Hematopoietic multipotent progenitor cell treated with erythropoietin and hydrocortisone succinate and interleukin-3 and kit ligand, for 15 days (in vitro differentiated cells): ENCODE measurements at places on chromosomes 4 and X.

DNA sequence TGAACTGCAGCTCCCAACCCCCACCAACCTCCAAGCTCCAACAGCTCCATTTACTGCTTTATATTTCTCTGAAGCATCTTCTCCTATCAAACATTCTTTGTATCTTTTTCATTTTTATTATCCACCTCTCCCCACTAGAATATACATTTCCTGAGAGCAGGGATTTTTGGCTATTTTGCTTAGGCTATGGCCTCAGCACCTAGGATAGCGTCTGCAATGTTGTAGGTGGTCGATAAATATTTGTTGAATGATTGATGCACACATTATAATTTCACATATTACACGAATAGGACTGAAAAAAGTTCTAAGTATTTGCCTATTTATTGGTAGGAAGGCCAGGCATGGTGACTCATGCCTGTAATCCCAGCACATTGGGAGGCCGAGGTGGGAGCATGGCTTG is 658.7 kb upstream of the DIPK2B start:
- DNase-seq, result no peak

DNA sequence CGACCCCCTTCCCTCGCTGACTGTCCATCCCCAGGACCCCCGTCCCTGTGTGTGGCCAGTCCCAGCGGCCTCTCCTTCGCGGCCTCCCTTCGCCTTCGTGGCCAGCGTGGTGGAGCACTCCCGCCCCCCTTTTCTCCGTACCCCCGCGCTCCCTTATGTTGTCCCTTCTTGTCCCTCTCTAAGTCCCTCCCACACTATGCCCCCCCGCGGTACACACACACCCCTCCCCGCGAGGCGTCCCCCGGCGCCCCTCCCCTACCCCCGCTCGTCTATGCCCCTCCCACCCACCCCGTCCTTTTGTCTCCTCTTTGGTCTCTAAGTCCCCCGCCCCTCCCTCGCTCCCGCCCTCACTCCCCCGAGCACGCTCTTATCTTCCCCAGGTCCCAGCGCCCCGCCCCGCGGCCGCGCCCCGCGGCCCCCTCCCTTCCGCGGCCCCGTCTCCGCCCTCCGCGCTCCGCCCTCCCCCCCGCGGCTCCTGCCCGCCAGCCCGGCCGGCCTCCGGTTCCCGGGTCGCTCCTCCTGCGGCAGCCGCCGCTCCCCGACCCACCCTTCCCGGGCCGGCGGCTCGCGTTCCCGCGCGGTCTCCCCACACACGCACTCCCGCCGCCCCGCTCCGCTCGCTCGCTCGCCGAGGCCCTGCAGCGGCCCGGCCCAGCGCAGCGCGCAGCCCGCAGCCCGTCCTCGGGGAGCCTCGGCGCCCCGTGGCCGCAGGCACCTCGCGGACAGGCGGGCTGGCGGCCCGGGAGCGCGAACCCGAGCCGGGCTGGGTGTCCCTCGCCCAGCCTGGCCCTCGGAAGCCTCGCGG is 26.3 kb downstream of the UTP14A start:
- DNase-seq, result peak; percentile 60

- no peak for DNase-seq
Observed at GRCh38 chr4:183111452-183111885, 12.4 kb downstream of the WWC2 start.

DNA sequence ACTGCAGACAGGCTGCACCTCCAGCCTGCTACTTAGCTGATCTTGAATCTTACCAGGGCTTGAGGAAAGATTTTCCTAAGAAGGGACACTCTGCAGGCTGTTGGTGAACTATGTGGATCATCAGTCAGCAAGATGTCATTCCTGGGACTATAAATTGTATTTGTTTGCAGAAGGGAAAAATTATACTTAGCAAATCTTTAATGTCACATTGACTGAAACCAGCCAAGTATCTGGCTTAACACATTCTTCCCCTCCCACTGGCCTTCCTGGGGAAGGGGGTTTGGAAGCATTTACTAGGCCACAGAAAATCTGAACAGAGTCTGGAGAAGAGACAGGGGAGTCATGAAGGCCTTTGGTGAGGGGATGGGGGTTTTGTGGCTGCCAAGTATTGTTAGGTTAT is 156.7 kb upstream of the EOLA2 start:
- no peak for DNase-seq

GRCh38 chr4:25092139-25092538 is 61.4 kb upstream of the LGI2 start:
- DNase-seq, result no peak

DNA sequence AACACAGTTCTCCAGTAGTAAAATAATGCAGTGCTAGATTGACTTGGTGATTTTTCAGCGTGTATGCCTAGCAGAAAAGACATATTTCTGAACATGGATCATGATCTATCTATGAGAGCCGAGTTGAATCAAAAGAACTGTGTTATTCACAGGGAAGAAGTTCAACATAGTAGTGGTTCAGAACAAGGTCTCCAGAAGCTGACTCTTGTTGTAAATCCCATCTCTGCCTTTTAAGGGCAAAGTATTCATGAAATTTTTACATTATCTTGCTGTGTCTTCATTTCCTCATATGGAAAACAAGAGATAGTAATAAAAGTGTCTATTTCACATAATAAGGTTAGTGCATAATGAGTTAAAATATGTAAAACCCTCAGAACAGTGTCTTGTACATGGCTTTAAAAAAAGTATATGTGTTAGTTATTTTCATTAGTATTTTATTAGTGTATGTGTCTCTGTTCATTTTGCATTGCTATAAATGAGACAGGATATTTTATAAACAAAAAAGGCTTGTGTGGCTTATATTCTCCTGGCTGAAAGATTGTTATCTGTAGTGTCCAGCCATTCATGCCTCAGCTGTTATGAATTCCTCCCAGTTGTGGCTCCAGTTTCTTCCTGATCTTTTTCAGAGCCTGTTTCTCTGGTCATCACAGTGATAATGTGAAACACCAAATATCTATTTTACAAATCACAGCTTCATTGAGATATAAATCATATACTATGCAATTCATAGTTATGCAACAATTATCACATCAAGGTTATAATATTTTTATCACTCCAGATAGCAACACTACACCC is 1351.2 kb downstream of the STIM2 start:
- DNase-seq, result no peak

DNA sequence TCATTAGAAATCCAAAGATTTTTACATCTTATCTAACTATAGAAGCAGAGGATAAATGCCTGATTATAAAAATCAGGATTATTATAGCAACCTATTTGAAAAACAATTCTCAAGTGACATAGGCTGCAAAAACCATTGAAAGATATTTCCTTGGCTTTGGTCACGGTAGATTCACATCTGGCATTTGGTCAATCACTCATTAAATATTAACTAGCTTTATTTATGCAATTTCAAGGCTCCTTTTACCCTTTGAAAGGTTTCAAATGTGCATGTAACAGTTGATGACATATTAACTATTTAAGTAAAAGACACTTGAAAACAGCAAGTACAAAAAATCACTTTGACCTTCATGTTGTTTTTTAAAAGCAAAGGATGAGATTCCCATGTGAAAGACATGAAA is 98.1 kb downstream of the MMRN1 start:
- no peak for DNase-seq

DNA sequence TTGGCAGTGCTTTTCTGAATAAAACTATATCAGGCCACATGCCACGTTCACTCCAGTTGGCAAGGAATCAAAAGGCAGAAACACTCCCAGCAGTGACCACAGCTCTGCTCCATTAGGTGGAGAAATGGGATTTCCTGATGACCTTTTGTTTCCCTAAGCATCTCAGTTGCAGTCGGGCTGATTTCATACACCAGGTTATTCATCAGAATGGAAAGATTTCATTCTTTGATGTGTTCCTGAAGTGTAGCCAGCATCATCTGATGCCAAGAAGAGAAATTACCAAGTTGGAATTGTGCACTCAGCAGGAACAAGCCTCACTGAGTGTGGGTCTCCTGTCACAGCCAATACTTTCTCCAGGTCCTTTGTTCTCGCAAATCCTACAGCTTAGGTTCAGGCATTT is 193.7 kb downstream of the SPATA18 start:
- DNase-seq, result no peak

- no peak for DNase-seq
Observed at GRCh38 chr4:74615411-74615810, 170.5 kb downstream of the AREG start.

- no peak for DNase-seq
Observed at GRCh38 chr4:38717604-38718003, 53.6 kb downstream of the KLF3 start.

DNA sequence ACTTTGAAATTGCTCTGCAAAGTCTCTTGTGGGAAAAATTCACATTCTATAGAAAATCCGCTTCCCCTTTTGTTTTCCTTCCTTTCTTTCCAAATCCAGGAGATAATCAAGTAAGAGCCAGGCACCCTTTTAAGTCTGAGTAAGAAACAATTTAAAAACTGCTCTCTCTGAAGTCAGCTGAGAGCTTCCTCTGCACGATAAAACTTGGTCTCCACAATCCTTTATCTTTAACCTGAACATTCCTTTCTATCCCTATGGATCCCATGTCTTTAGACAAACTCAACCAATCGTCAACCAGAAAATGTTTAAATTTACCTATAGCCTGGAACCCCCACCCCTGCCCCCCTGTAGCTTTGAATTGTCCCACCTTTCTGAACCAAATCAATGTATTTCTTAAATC is 1723.6 kb upstream of the AGA start:
- no peak for DNase-seq

GRCh38 chr4:105462576-105462975 is 11.3 kb downstream of the PPA2 start:
- DNase-seq, result no peak

- no peak for DNase-seq
Observed at GRCh38 chr4:9812501-9813340, 31.3 kb downstream of the DRD5 start.

- DNase-seq, result no peak
Observed at GRCh38 chr4:94504545-94504944, 52.8 kb downstream of the PDLIM5 start.

DNA sequence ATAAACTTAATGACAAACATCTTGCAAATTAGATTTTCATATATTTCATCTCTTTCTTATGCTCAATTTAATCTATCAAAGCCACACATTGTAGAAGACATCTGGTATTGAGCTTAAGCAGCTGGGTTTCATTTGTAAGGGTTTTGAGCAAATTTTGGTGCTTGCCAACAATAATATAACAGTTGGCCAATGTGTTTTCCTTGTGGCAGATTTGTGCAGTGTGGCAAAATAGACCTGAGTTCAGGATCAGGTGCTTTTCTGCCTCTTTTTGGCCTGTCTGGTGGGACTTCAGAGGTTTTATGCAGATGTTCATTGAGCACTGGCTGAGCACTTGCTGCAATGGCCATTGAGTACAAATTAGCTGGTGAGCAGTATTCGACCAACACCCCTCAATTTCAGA is 301.9 kb downstream of the BMPR1B start:
- no peak for DNase-seq

GRCh38 chr4:115159141-115159540 is 45.7 kb upstream of the NDST4 start:
- DNase-seq, result no peak

DNA sequence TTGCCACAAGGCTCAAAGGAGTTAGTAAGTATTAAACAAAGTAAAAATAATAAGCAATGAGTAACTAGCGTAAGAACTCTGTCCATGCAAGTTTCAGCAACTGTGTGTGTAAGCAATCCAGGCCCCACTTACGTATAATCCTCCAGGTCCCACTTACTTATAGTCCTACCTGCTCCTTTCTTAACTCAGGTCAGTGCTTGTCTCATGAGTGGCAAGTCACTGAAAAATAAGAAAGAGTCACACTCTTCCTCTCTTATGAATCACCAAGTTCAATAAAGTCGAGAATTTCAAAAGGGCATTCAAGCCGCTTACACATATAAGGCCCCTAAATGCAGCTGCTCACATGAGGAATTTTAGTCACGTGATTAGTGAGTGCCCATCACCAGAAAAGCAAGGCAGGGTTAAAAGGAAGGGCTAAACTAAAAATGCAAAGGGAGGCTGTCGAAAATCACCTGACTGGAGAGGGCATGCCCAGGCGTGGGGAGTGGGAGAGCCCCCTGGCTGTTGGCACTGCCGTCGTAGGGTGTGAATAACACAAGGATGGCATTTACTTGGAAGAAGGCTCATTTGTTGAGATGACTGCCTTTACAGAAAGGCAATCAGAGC is 58.2 kb downstream of the ZNF827 start:
- no peak for DNase-seq

- no peak for DNase-seq
Observed at GRCh38 chr4:182521011-182521410, 277.8 kb downstream of the TENM3 start.

- no peak for DNase-seq
Observed at GRCh38 chr4:130288576-130288975, 1192.6 kb downstream of the C4orf33 start.

DNA sequence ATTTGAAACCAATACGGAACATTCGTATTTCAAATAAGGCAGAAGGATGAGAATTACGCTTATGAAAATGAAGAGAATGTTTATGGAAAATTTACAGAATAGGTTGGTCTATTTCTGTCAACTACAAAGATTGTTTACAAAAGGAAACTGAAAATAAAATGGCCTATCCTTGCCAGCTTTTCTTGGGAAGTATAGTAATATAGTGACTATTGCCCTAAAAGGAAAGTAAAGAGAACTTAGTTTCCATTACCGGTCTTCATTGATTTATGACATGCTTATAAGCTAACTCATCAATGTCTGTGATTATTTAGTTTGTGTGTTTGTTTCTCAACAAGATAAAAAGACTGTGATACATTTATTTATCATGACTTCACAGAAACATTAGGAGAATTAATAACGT is 2.9 kb upstream of the SPRY1 start:
- DNase-seq, result no peak

- DNase-seq, result no peak
Observed at GRCh38 chr4:128846063-128846462, 36.6 kb downstream of the JADE1 start.

GRCh38 chr4:180455226-180455625 is 1788.0 kb upstream of the TENM3 start:
- DNase-seq, result no peak

GRCh38 chr4:6043188-6043587 is 25.0 kb upstream of the C4orf50 start:
- DNase-seq, result no peak

DNA sequence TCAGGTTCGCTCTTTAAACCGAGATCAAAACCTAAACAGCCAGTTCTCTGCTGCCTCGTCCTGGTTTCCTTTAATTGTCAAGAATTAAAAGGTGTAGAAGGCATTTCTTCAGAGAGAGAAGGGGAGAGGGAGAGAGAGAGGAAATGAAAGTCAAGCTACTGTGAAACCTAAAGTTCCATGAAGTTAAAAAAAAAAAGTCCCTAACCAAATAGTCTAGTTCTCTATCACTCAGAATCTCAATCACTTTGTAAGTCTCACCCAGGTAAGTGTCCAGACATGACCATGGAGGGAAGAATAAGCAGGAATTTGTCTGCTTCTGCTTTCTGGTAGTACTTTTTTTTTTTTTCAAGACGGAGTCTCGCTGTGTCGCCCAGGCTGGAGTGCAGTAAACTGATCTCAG is 18.8 kb upstream of the SMIM14 start:
- no peak for DNase-seq

DNA sequence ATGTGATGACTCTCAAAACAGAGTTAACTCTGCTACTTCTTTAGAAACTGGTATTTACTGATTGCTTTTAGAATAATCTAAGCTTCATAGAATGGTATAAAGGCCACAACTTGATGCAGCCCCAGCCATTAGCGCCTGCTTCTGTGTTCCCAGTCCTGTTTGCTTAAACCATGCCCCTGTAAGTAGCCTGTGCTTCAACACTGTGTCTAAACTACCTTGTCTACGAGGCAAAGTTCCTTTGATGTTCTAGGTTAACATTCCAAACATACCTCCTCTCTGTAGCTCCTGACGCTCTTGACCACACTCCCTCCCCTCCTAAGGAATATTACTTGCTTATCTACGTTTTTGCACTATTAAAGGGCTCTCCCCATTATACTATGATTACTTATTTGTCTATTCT is 352.5 kb upstream of the ADGRL3 start:
- DNase-seq, result no peak
